ENCODE measurements at places on chromosomes 6 and 20.

DNA sequence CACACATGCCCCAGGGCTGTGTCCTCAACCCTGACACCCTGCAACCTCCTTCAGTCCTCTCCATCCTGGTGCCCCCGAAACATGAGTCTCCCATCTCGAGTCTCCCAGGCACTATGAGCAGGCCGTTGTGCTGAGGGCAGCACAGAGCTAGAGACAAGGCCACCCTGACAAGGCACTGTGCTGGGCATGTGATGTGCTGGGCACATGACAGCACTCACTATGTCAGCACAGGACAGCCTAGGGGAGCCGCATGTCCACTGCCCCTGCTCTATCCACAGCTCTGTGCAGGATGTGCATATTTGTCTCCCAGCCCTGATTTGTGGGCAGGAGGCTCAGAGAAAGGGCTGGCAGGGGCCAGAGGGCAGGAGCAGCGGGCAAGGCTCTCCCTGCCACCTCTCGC, 362.1 kb upstream of the AGPAT4 start:
- DNase-seq: no peak

DNA sequence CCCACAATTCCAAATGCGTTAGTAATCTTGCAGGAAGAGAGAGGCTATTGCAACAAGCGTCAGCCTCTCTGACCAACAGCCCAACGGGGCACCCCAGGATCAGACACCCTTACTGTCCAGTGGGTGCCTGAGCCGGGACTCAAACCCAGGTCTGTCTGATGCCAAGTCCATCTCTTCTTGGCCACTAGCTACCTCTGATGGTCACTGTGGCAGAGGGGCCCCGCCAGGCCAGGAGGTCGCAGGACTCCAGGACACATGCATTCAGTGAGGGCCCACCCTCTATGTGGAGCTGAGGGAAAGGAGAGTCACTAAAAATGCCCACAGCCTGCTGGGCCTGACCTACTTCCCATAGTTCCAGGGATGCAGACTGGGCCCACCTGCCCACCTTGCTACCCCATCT, 83.3 kb downstream of the PREX1 start:
- no peak for DNase-seq

GRCh38 chr6:1625794-1626435, 16.2 kb downstream of the FOXC1 start:
- no peak for DNase-seq

- DNase-seq: no peak
Measured at GRCh38 chr6:43089874-43090558, 13.9 kb downstream of the PTK7 start.

GRCh38 chr6:32337186-32337805, 34.4 kb downstream of the TSBP1 start:
- DNase-seq: no peak

- DNase-seq: peak; percentile 28
Measured at GRCh38 chr6:28943557-28944411, 20.0 kb upstream of the TRIM27 start.

GRCh38 chr6:141783585-141783984, 349.1 kb upstream of the GJE1 start:
- DNase-seq: no peak

GRCh38 chr20:36102809-36103596, 51.5 kb upstream of the EPB41L1 start:
- DNase-seq: no peak

GRCh38 chr20:41657655-41658054, 39.5 kb upstream of the CHD6 start:
- DNase-seq: no peak

GRCh38 chr6:31401403-31401802, 2.0 kb upstream of the MICA start:
- DNase-seq: no peak

DNA sequence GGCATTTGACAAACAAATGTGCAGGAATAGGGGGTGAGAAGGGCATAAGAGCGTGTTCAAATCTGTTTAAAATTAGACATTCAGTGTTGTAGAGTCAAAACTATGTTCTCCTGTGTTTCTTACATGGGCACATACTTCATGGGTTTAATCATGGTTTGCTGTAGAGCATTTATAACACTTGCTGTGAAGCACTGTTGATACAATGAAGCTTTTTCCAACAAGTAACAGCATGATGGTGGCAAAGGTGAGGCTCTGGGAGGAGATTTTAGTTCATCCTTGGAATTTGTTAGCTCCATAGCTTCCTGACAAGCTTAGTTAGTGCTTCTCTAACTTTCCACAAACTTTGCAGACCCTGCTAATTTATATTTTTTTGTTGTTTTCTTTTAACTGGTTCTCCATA, 900.7 kb downstream of the TFAP2A start:
- no peak for DNase-seq

DNA sequence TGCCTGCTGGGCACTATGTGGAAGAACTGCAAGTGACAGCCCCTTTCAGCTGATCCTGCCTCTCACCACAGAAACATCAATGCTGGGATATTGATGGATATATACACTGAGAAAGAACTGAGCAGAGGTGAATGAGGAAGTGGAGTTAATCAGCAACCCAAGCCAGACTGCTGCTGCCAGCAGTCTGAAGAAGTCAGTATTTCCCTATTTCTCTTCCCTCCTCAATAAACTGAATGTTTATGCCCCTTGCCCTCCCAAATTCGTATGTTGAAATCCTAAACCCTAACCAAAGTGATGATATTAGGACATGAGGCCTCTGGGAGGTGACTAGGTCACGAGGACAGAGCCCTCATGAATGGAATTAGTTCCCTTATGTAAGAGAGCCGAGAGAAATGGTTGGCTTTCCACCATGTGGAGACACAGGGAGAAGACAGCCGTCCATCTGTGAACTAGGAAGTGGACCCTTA, 76.3 kb downstream of the CDK19 start:
- no peak for DNase-seq

DNA sequence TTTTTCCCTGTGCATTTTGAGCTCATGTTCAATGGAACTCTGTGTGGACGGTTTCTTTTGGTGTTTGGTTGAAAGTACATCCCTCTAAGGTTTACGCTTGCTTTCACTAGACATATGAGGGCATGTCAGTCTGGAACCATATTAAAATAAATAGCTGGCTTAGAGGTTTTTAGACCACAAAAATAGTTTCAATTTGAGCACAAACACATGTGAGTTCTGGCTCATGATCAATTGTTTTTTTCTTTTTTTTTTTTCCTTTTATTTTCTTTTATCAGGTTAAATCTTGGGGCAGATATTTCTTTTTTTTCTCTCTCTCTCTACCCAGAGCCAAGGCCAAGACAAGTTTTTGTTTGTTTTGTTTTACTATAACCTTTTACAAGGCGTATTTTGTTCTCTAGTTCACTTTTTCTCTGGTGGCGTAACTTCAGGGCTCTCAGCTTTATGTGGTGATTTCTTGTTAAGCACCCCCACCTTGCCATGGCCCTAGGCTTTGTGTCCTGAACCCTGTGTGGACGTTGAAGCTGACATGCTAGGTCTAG, 92.9 kb downstream of the SHLD1 start:
- no peak for DNase-seq

- DNase-seq: no peak
Measured at GRCh38 chr20:23393996-23394775, 27.1 kb downstream of the NAPB start.

DNA sequence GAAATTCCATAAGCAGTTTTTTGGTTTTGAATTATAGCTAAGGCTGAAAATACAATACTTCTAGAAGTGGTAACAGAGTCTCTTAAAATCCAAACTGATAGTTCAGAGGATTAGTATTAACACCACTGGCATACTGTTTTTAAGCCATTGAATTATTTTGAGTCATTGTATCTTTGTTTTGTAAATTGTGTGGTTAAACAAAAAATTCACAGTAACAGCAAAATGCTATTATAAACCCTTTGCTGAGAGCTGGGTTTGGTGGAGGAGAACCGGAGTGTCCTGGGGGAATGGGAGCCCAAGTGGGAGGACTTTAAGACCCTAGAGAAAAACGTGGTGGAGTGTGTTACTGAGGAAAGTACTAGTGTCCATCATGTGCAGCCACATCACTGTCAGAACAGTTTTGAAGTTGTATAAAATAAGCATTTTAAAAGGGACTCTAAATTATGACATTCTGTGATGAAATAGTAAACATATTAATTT, 125.1 kb downstream of the LRRC1 start:
- DNase-seq: no peak

DNA sequence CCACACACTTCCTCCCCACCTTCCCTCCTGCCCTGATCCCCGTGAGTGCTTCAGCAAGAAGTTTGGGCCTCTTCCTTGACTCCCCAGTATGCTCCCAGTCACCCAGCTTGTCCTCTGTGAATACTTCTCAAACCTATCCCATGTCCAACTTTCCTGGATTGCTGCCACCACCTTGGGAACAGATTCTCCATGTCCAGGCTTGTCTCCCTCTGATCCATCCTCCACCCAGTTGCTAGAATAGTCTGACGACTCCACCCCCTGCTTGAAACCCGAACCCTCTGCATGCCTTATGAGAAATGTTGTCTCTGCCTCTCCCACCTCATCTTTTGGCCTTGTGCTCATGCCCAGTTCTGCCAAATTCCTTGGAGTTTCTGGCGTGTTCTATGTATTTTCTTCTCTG, 108.0 kb downstream of the PPP1R14C start:
- DNase-seq: no peak

- no peak for DNase-seq
Measured at GRCh38 chr20:32511358-32512046, 73.6 kb downstream of the NOL4L start.

GRCh38 chr6:137724495-137725211, 142.4 kb upstream of the TNFAIP3 start:
- no peak for DNase-seq

GRCh38 chr6:136470044-136470443, 80.2 kb downstream of the MAP7 start:
- DNase-seq: no peak

- DNase-seq: no peak
Measured at GRCh38 chr6:160279850-160280249, 21.2 kb upstream of the SLC22A2 start.

DNA sequence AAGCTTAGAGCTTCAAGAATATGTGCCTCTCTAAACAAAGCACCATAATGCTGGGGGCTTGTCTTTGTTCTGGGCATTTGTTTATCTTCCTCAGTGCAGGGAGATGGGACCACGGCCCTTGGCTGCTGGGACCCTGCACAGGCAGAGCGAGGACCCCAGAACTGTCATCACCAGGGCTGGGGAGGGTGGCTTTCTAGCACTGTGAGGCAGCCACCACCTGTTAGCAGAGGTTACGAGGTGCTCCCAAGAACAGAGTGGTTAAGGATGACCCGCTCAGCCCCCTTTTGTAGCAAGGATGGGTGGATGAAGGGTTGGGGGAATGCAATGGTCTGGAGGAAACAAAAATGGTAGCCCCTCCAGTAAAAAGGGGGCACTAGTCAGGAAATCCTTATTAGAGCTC, 34.9 kb downstream of the METTL24 start:
- no peak for DNase-seq

GRCh38 chr6:112085286-112086065, 1.8 kb downstream of the TUBE1 start:
- DNase-seq: no peak

GRCh38 chr6:5524110-5524509, 262.8 kb downstream of the FARS2 start:
- no peak for DNase-seq

DNA sequence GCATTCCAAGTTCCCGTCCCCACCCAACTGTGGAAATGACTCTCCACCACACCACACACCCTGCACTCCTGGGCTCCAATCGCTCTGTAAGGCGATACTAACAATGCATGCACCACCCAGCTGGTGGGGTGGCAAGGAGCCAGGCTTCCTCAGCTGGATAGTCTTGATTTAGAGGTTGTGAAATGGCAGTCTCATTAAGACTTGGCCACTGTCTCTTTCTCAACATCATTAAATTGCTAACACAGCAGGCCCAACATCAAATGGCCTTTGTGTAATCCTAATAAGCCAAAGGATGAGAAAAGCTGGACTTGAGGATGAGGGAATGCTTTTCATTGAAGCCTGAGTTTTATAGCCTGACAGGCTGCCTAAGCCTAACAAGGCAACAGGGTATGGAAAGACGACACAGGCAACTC, 223.7 kb downstream of the GMDS start:
- DNase-seq: peak; percentile 1

DNA sequence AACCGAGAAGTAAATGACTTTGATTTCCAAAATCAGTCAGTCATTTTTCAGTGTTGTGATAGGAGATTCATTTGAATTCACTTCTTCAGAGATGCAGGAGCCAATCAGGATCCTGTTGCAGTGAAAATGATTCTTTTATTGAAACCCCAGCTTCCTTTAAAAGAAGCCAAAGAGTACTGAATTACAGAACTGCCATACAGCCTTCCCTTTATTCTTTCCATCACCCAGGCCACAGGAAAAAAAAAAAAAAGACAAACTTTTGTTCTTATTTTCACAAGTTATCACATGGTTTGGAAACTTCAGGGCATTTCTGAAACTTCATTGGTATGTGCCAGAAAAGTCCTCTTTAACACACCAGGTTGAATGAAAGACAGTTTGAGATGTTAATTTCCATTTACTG, 1.8 kb upstream of the CARMIL1 start:
- no peak for DNase-seq

DNA sequence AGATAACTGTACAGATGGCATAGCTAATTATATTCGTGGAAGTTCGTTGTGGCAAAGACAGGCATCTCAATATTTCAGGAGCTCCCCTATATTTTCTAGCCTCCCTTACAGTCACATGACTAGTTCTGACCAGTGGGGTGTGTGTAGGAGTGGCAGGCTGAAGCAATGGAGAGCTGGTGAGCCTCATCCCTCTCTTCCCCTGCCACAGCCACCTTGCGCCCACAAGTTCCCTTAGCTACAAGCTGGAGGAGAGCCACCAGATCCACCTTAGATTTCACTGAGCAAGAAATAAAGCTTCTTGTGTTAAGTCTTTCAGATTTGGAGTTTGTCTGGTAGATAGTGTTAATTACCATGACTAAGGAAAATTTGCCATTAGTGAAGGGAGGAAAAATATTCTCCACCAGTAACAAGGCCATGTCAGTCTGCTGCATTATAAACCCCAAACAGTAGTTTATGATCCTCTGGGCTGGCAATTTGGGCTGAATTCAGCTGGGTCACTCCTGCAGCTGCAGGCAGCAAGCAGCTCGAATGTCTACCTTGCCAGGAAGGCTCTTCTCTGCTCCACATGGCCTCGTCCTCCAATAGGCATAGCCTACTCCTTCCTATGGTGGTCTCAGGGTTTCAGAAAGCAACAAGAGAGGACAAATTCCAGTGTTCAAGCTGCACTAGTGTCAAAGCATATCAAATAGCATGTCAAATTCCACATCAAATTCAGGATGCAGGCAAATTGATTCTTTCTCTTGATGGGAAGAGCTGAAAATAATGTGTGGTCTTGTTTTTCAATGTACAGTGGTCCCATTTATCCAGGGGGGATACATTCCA, 7.4 kb upstream of the RBCK1 start:
- no peak for DNase-seq

- DNase-seq: no peak
Measured at GRCh38 chr20:25355011-25355595, 35.5 kb downstream of the ABHD12 start.

- DNase-seq: no peak
Measured at GRCh38 chr6:113796038-113796437, 61.1 kb upstream of the MARCKS start.

Measured in C1 segment of cervical spinal cord (tissue), 14 donors.